NCI-H2029 (cell line): ENCODE measurements at places on chromosomes 11 and 22.

DNA sequence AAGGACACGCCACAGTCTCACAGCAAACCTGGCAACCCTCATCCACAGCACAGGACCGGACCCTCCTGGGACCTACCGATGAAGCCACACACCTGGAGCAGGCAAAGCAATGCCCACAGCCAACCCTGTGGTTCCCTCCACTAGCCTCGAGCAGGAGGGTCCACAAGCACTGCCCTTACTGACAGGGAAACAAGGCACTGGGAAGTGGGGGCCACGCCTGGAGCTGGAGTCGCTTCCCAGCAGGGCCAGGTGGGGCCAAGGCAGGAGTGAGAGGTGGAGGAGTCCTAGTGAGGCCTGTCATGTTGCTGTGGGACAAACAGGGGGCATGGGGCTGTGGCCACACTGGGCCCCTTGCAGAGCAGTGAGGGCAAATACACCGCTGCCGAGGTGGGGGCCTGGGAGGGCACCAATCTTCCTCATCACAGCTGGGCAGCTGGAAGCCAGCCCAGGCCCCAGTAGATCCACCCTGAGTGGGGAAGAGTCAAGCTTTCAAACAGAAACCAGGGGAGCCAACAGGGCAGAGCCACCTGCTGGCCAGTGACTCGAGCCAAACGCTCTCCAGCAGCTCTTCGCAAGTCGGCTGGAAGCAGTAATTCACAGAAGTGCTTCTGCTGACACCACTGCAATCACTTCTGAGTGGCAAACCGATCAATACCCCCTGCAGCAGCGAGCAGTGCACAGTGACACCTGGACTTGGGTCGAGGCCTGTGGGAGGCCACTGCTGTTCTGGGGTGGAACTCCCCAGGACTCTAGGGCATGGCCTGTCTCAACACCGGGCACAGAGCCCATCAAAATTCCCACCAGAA is 13.7 kb downstream of the SULT4A1 start:
- DNase-seq, result peak; percentile 62

DNA sequence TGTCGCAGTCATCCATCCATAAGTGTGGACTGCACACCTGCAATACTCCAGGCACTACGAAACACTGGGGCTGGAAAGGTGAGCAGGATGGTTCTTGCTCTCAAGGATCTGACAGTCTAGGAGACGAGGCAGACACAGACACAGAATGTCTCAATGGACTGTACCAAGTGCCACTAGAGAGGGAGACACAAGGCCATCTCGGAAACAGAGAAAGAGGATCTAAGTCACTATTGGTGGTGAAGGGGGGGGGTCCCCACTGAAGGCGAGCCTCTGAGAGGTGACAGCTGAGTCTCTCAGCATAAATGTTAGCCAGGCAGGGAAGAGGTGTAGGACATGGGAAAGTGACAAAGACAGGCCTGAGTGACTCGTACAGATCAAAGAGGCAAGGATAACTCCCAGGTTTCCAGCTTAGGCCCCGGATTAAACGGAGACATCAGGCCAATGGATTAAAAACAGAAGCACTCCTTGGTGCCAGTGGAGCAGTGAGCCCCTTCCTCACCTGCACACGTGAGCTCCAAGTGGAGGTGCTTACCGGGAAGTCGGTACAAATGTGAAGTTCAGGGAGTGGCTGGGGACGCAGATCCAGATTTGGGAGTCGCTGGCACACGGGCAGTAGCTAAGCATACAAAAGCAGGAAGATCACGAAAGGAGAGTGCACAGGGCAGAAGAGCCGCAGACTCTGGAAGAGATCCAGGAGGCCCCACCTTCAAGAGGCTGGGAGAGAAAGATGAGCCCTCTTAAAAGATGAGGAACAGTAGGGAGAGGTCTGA is 117.2 kb downstream of the MICAL3 start:
- no peak for DNase-seq

DNA sequence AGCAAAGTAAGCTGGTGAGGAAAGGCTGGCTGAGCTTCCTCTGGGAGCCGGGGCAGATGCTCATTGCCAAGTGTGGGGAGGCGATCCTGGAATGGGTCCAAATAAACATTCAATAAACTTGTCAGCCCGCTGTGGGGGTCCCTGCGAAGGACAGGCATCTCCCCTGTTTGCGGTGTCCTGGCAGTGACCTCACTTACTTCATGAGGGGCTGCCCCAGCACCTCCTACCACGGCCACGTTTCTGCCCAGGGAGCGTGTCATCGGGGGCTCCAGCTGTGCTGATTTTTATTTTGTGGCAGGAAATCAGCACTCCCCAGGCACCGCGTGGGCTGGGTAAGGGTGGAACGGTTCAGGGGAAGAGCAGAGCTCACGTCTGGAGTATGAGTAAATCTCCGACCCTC is 493.9 kb upstream of the B3GAT1 start:
- DNase-seq, result no peak

GRCh38 chr22:41369424-41369745 is 12.4 kb upstream of the TEF start:
- no peak for DNase-seq

- no peak for DNase-seq
Measured at GRCh38 chr11:41282395-41282794, 177.1 kb downstream of the LRRC4C start.

GRCh38 chr11:58498464-58498863 is 9.4 kb downstream of the OR5B21 start:
- no peak for DNase-seq

GRCh38 chr11:93493252-93493897 is 49.8 kb downstream of the SMCO4 start:
- no peak for DNase-seq

- no peak for DNase-seq
Measured at GRCh38 chr11:2804701-2805387, 80.7 kb downstream of the CDKN1C start.

DNA sequence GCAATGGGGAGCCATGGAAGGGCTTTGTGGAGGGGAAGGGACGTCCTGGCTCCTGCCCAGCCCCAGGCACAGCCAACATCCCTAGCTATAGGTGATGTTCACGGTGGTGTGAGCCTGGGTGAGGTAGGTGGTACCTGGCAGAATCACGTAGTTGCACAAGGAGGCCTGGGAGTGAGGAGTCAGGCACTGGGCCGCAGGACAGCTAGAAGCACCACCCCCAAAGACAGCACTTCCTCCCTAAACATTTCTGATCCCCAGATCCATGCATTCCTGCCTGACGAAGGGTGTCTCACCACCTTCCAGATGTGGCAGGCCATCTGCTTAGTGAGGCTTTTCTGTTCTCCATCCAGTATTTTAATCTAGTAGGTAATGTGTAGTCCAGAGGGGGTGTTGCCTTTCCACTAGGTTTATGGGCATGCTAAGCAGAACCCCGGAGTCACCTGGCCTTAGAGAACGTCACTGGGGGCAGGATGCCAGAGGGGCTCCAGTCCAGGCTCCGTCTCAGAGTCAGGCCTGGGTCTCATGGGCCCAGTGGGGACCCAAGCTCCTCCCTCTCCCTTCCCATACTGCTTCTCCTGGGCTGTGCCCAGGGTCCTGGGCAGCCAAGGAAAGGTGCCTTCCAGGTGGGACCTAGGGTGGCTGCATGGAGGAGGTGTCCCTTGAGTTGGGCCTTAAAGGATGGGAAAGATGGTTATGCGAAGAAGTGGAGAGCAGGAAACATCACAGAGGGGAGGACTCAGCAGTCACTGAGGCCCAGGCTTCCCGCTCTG is 56.2 kb downstream of the OTOG start:
- no peak for DNase-seq

- DNase-seq, result no peak
Measured at GRCh38 chr11:93323747-93324146, 6.8 kb upstream of the DEUP1 start.

DNA sequence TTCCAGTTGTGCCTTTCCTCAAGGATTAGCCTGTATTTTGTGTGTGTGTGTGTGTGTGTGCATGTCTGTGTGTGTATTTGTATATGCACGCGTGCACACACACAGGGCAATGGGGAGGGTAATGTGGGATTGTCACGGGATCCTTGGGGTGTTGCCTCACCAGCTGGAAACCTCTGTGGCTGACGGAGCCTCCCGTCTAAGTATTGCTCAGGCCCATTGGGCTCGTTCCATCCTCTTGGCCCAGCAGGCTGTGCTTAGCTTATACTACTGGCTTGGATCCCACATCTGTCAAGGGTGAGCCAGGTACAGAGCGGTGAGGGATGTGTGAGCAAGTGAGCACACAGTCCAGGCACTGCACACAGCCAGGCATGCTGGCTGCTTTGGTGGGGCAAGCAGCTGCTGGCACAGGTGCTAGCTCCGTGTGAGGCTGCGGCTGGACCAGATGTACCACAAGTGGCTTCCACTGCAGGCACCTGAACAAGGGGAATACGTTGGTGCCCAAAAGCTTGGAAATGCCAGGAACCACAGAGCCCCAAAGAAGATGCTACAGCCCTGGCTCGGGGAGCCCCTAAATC is 462.8 kb downstream of the NELL1 start:
- no peak for DNase-seq

DNA sequence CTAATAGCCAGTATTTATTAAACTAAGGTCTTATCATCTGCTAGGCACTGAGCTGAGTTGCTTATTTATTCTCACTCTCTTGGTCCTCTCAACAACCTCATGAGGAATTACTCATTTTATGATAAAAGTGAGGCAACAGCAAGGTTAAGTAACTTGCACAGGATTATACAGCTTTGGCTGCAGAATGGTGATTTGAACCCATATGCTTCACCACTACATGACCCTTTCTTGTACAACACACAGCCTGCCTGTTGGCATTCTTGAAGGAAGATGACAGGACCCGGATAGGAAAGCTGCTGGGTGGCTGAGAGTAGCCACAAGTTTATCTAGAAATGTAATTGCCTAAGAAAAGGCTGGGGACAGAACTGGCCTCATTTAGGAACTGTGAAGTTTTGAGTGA is 5.3 kb upstream of the PARVA start:
- DNase-seq, result no peak

GRCh38 chr11:10504490-10504889 is 36.5 kb downstream of the RNF141 start:
- DNase-seq, result no peak

GRCh38 chr11:79237703-79238102 is 203.1 kb downstream of the TENM4 start:
- no peak for DNase-seq

DNA sequence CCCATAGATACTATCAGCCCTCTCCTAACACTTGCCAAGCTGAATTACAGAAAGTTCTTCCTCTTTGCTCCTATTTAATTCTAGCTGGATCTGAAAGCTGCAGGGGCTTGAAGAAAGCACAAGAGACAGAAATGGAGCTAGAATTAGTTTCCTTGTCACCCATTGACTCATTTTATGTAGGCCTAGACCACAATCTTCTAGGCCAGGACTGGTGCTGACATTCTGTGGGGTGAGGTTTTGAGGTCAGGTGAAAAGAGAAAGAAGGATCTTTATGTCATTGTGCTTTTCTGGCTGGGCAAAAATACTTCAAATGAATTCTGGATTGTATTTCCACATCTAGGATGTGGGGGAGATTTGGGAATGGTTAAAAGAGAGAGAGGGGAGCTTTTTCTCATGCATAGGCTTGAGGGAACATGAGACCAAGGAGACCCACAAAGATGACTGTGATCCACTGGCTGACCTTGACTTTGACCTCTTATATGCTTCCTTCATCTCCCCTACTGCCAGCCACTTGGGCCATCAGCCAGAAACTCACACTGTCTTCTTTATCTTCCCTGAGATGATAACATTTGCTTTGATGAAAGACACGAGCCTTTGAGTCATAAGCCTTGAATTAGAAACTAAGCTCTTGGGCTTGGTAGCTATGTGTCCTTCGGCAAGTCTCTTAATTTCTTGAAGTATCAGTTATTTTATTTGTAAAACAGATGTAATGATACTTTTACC is 274.9 kb upstream of the CADM1 start:
- no peak for DNase-seq

GRCh38 chr22:32528984-32529982 is 54.7 kb downstream of the FBXO7 start:
- peak; percentile 32 for DNase-seq

DNA sequence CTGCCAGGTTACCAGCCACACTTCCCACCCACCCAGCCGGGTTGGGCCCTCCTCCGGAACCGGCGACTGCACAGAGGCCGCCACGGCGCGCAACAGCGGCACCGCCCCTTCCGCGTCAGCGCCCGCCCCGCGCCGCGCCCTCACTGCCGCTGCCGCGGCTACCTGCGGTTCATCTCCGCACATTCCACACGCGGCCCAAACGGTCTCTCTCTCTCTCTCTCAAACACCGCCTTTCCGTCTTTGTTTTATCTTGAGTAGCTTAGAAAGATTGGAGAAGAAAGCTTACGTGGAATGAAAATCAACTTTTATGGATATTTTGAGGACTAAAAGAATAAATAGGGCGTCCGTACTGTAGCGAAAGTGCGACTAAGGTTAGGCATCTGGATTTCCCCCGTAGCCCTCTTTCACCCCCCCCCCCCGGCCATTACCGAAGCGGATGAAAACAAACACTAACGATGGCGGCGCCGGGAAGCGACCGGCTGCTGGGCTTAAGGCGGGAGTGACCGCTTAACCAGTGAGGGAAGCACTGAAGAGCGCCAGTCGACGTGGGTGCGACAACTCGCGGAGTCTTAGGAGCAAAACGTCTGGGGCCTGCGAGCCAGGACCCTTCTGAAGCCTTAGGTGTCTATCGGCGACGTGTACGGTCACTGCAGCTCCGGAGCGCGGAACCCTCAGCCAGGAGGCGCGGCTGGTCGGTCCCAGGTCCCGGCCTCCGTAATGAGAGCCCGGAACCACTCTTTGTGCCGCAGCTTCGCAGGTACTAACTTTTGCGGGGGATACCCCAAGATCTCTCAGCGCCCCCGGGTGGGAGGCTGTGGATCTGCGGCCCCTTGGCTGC is at the start of the genes ATG13 and HARBI1:
ATG13 (plus strand) TSS at position 420 of the 838 bp plus-strand sequence. CDS start 26,739 bp downstream, outside the sequence.
HARBI1 (minus strand) TSS at position 94 of the 838 bp plus-strand sequence. CDS start 990 bp downstream, outside the sequence.
- peak; percentile 86 for DNase-seq

DNA sequence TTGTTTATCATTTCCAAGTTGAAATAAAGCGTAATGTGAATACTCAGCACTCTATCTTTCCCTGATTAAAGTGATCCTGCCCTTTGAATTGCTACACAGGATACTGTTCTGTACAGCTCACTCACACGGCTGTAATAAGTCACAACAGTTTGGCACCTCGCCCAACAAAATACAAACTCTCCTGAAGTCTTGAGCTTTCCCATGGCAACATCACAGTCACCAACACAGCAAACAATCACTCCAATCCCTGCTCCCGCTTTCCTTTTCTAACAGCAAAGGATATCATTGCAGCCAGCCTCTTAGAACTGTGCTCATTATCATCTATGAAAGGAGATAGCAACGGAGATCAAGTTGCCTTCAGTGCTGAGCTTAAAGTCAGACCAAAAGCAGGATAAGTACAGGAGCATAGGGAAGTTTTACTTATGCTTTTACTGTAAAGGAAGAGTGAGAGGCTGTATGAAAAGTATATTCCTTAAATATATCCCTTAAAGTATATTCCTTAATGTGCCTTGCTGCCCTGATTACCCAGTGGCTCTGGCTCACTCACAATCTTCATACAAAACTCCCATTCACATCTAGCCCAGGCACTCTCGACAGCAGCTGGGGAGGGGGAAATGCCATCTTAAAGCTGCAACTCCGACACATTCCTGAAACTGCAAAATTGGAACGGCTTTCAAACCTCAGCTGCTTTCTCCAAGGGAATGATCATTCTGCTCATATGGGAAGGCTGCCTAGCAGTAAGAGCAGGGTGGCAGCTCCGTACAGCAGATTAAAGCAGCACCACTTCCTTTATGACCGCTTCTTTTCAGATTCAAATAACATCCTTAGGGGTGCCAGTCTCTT is 35.8 kb downstream of the MAML2 start:
- DNase-seq, result no peak
